ENCODE measurements at places on chromosomes 16 and 17.

GRCh38 chr17:81939218-81939617 lies 2.1 kb upstream of the PYCR1 start:
- no peak for DNase-seq

GRCh38 chr17:66971264-66971663 lies 6.8 kb downstream of the CACNG4 start:
- no peak for DNase-seq

GRCh38 chr16:56355221-56355620 lies 70.1 kb downstream of the AMFR start:
- DNase-seq = no peak

- peak; percentile 55 for DNase-seq
Observed at GRCh38 chr17:42010898-42011516, 6.2 kb downstream of the DNAJC7 start.

DNA sequence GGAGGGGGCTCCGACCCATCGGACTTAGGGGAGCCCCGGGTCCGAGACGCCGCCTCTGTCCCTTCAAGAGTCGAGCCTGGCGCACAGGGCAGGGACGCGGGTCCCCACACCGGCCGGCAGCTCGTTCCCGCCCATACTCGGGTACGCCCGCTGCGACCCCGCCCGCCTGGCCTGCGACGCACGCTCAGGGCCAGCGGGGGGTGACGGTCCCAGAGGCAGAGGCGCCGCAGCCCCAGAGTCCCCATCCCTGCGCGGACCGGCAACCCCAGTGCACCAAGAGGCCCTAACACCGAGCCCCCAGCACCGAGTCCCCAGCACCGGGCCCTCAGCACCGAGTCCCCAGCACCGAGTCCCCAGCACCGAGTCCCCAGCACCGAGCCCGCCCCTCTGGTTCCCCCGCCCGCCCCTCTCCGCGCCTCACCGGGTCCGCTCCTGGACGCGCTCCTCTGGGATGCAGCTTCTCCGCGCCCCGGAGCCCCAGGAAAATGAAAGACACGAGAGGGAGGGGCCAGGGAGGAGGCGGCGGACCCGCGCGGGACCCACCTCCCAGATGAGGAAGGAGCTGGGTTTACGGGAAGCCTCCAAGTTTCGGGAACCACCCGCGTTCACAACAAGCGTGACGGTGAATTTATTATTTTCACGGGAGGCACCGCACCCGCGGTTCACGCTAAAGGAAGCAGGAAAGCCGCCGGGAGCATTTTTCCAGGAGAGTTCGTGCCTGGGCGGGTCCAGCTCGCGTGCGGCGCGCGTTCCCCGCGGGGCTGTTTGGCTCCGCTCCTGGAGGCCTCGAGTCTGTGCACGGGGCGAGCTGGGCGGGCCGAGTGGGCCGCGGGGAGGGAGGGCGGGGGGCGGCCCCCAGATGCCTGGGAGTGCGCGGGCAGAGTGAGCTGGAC lies at the start of gene SECTM1:
Gene SECTM1, minus strand, starts transcription at position 488 of the 893 bp plus-strand sequence. CDS start 6,526 bp downstream, outside the sequence.
- peak; percentile 35 for DNase-seq

All from fibroblast of pulmonary artery (primary cell).